ENCODE measurements at places on chromosomes 4 and X. TPM values are rescaled to one million over a fixed set of nuclear protein-coding genes. Genes with fewer than 3 reads are reported as not detected.

Gene GPR143
- not detected for total RNA-seq

GRCh38 chr4:24664956-24665355 lies 80.6 kb upstream of the DHX15 start:
- no peak overlapping the region for H3K27ac ChIP-seq
- H3K36me3 ChIP-seq, result no peaks in the 10 kb centered on the region
- peaks cover 9% of the 10 kb centered on the region for H3K27me3 ChIP-seq
- DNase-seq, result no peak

GRCh38 chr4:56570041-56570440 lies 64.5 kb downstream of the ARL9 start:
- DNase-seq, result no peak
- H3K36me3 ChIP-seq, result no peaks in the 10 kb centered on the region
- no peak overlapping the region for H3K27ac ChIP-seq
- H3K27me3 ChIP-seq, result no peaks in the 10 kb centered on the region
- peaks cover 4% of the 10 kb centered on the region for H3K4me1 ChIP-seq

Gene FAM47E
- total RNA-seq, result not detected

GRCh38 chr4:14303856-14304255 lies 676.3 kb upstream of the BOD1L1 start:
- H3K27ac ChIP-seq, result no peak overlapping the region
- no peaks in the 10 kb centered on the region for H3K4me1 ChIP-seq
- no peaks in the 10 kb centered on the region for H3K27me3 ChIP-seq
- no peak overlapping the region for H3K4me3 ChIP-seq

Gene PF4V1
- total RNA-seq, result not detected

Gene NEUROG2
- not detected for total RNA-seq

DNA sequence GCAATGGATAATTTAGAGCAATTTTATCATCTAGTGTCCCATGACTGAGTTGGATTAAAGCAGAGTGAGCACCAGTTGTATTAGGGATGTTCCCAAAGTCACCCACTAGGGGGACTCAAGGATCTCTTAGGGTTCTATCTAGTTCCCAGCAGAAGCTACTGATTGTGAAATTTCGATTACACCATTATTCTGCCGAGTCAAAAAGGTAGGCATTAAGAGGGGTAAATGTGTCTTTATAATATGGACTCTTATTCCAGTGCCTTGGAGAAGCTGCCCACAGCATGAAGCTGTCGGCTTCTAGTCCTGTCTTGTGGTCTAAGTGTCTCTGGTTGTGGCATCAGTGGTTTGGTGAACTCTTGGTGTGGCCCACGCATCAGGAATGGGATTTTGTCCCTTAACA lies 53.3 kb downstream of the RGS12 start:
- H3K27me3 ChIP-seq, result peaks cover 2% of the 10 kb centered on the region
- no peak overlapping the region for H3K27ac ChIP-seq
- peaks cover 17% of the 10 kb centered on the region for H3K4me1 ChIP-seq
- H3K36me3 ChIP-seq, result no peaks in the 10 kb centered on the region
